GM18507 (cell line): ENCODE measurements at places on chromosomes 2 and 18.

DNA sequence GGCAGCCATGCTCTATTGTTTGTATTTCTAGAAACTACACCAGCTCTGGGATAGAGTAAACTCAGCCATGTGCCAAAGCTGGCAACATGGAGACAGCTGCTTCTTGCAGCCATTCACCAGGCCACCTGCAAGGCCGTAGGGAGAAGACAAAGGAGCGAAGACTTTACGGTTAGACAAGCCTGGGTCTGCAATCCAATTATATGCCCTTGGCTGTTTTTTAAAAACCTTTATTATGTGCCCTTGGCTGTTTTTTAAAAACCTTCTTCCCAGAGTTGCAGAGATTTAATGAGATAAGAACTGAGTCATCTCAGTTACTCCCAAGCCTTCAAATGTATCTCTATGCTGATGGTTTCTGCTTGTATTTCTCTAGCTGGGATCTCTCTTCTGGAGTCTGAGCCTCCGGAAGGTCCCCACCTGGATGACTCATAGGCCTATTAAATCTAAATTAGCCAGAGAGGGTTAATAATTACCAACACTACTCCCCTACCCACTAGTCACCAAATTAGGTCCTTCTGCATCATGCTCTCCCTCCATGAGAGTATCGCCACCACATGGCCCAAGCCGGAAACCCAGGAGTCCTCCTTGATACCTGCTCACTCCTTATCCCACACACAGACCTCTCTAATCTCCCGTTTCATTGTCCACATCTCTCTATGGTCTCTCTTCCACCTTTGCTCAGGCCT, 17.5 kb upstream of the DPP4 start:
- no peak for DNase-seq

DNA sequence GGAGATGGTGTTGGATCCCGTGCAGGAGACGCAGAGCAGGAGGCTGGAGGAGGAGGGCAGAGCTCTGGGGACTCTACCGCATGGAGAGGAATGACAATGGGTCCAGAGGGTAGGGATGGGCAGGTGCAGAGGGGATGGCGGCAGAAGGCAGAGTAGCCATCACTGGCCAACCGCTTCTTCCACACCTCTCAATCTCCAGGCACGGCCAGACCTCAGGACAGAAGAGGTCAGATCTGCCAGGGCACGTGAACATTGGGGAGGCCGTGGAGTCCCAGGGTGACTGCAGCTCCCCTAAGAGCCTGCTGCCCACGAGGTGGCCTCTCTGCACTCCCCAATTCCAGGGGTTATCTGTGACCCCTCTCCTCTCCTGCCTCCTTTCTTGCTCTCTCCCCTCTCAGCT, 162.7 kb upstream of the HDAC4 start:
- DNase-seq, result no peak

DNA sequence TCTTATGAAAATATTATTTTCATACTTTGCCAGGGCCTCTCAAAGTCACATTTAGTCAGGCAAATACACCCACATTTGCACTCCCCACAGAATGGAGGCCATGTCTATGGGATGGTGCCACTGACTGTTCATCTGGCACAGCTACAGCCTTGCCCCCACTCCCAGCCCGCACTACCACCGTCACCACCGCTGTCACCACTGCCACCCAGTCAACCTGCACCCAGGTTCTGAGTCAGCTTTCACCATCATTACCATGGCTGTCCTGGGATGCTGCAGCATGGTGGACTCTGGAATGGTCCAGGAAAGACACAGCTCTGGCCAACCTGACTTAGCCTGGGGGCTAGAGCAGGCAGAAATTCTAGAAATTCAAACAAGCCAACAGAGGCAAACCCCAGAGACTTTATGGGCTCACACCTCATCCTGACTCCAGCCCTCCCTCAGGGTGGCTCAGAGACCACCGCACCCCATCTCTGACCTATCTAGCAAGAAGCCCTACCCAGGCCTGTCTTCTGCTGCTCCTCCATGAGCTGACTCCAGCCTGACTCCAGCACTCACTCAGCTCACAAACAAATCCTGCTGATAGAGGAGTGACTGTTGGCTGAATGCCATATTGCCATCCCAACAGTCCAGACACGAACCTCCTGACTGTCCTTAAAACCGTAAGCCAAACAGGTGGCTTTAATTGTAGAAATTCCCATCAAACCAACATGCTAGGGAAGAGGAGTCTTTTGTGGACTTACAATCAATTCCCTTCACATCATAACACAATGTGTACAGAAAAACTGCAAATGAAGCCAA, 28.0 kb downstream of the DNER start:
- no peak for DNase-seq

GRCh38 chr2:241929551-241930490, 60.3 kb downstream of the RTP5 start:
- DNase-seq, result no peak

DNA sequence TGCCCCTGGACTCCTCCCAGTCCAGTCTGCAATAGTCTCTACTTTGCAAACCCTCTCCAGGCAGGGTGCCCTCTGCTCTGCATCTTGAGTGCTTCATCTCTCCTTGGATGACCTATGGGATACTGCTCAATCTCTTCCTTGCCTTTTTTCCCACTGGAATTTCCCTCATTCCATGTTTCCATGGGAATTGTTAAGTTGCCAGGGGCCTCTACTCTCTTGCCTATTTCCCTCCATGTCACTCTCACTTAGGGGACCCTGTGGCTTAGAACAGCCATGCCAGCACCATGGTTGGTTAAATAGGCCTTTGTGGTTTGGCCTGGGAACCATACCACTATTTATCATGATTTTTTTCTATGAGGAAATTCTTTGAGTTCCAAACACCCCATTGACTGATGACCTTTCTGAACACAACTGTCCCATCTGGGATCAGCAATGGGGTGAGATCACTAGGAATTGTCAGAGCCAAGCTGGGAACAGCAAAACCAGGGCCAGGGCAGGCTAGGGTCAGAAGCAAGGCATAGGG, 91.4 kb upstream of the RBMS1 start:
- DNase-seq, result no peak

GRCh38 chr2:205989271-205990071, 96.5 kb downstream of the INO80D start:
- no peak for DNase-seq

DNA sequence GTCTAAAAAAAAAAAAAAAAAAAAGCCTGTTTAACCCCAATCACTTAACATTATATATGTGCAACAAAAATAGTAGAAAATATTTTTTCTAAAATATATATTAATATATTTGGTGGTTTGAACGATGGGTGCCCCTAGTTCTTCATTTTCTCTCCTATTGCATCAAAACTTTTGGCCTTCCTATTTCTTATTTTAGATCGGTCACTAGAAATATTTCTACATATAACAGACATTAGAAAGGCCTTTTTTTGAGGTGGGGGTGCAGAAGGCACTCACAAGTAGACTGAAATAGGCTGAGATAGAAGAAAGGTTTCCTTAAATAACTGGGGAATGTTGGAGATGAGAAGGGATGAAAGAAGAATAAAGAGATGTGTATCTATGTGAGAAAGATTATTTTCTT, 49.3 kb upstream of the AP1S3 start:
- no peak for DNase-seq

DNA sequence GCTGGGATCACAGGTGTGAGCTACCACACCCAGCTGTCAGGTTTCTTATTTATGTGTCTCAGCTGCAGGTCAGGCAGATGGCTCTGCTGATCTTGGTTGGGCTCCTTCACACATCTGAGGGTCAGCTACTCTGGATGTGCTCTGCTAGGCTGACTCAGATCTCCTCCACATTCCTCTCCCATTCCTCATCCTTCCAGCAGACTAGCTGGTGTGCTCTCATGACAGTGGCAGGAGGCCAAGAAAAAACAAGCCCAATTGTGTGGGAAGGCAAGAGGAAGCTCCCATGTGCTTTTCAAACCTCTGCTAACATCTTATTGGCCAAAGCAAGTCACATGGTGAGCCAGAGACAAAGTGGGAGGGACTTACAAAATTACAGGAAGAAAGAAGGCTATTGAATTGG, 11.7 kb upstream of the MSH6 start:
- no peak for DNase-seq
